ENCODE measurements at places on chromosomes 4 and X. TPM values are rescaled to one million over a fixed set of nuclear protein-coding genes. Genes with fewer than 3 reads are reported as not detected.

ADH7 gene
- not detected for total RNA-seq

ZNF182 gene
- total RNA-seq = 2.0 TPM

ZAR1 gene
- total RNA-seq = not detected

CTAG1B gene
- total RNA-seq = not detected

BEX2 gene
- 16.4 TPM for total RNA-seq

SRPX gene
- total RNA-seq = 81.8 TPM

LONRF3 gene
- total RNA-seq = 3.6 TPM

PAGE2B gene
- total RNA-seq = not detected

SETD7 gene
- 51.8 TPM for total RNA-seq

HMGN5 gene
- total RNA-seq = 3.6 TPM

LAGE3 gene
- total RNA-seq = 20.1 TPM

TASL gene
- total RNA-seq = 0.59 TPM

GRID2 gene
- not detected for total RNA-seq

SGCB gene
- 63.9 TPM for total RNA-seq

MAGEA4 gene
- total RNA-seq = not detected

USP53 gene
- total RNA-seq = 62.9 TPM

BEX5 gene
- 4.7 TPM for total RNA-seq

VCX gene
- not detected for total RNA-seq

CDX4 gene
- total RNA-seq = not detected

ARHGAP24 gene
- 34.0 TPM for total RNA-seq

NUDT11 gene
- not detected for total RNA-seq

ZDHHC9 gene
- 10.6 TPM for total RNA-seq

ALPK1 gene
- 4.2 TPM for total RNA-seq

TEX13D gene
- total RNA-seq = not detected

CSN2 gene
- not detected for total RNA-seq

SSX4B gene
- total RNA-seq = not detected

DCAF4L1 gene
- not detected for total RNA-seq

All from right atrium auricular region (tissue), 2 donors.